CD14-positive monocyte (primary cell): ENCODE measurements at places on chromosomes 1 and 21. TPM values are rescaled to one million over a fixed set of nuclear protein-coding genes. Genes with fewer than 3 reads are reported as not detected.

DNA sequence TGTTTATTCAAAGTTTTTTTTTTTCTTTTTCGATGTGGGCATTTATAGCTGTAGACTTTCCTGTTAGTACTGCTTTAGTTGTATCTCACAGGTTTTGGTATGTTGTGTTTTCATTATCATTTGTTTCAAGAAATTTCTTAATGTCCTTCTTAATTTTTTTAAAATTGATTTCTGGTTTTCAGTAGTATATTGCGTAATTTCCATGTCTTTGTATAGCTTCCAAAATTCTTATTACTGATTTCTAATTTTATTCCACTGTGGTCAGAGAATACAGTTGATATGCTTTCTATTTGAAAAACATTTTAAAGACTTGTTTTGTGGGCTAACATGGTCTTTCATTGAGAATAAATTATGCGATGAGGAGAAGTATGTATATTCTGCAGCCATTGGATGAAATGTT lies 463.2 kb upstream of the B3GALT2 start:
- no peak for DNase-seq

- DNase-seq, result no peak
Observed at GRCh38 chr1:28243685-28244311, 7.9 kb downstream of the ATP5IF1 start.

DNA sequence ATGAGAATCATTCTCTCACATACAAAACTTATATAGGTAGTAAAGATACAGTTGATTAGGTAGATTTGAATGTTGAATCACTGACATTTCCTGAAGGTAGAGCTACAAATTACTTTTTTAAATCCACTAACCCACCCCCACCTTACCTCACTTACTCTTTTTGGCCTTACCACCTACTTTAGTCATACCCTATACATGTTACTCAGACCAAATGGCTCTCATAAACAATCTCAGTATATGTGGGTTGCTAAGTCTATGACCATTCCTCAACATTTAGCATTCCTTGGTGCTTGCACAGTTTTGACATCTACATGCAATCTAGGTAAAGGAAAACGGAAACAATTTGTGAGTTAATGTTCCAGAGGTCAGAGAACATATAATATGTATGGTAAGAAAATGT lies 26.3 kb downstream of the SYDE2 start:
- no peak for DNase-seq

DNA sequence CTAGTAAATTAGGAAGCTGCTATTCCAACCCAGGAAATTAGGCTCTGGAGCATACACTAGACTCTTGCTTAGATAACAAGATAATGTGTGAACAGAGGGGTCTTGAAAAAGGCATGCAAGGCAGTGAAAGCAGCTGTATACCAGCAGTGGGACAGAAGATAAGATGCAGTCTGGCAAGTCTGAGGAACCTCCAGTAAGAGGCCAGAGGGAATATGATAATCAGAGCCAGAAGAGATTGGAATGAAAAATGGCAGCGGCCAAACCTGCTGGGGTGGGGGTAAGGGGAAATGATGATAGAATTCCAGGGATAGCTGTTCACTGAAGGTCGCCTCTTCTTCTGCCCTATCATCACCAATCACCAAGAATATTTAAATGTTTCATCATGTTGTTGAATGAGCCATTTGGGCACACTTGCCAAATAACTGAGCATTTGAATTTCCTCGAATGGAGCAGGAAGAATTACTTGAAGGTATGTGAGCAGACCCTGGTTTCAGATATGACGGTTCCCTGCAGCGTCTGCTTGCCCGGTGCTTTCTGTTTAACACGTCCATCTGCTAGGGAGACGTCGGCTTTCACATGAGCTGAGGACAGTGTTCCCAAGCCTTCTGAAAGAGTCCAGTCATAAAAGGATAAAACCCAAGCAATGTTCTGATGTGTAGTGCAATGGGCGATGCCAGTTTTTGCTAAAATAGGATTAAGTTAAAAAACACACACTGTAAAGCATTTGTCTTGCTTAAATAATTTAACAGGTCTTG lies 173.3 kb downstream of the RWDD3 start:
- no peak for DNase-seq

The NFASC gene
- polyA plus RNA-seq, result 0.08 TPM in 1 of 2 replicates, not detected in the other

- DNase-seq, result no peak
Observed at GRCh38 chr1:41498804-41499203, 14.3 kb upstream of the EDN2 start.

DNA sequence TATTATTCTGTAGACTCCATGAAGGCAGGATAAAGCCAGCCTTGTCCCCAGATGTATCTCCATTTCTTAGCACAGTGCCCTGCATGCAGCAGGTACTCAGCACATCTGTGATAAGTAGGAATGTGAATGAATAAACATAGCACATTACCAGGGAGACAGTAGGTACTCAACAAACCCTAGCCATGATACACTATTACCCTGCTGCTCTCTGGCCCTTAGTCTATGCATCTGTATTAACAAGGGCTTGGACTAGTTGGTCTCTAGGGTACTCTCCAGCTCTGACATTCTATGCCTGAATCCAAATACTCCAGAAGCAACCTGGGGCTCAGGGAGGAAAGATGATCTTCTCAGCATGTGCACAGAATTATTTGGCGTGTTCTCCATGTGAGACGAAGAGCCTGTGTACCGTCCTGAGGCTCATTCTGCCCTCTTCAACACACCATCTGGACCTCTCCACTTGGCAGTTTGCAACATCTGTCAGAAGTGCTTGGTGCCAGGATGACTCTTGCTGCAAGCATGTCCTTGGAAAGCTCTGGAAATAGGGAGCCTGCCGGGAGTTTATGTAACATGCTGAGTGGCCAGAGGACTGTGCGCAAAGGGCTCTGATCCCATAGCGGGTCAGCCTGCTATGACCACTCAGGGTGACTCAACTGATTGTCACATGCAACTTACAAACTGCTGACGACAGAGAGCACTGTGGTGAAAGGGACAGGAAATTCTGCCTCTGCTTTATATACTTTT lies 228.2 kb upstream of the USP24 start:
- DNase-seq, result no peak
